LHCN-M2 (cell line): ENCODE measurements at places on chromosomes 6 and 20. TPM values are rescaled to one million over a fixed set of nuclear protein-coding genes. Genes with fewer than 3 reads are reported as not detected.

Gene TUBB2B
- 23.3 and 31.3 TPM in 2 replicates for total RNA-seq

Gene COL9A1
- not detected in 2 replicates for total RNA-seq

Gene DLK2
- 2.4 and 4.4 TPM in 2 replicates for total RNA-seq

Gene DZANK1
- 1.2 and 2.2 TPM in 2 replicates for total RNA-seq

- DNase-seq, result peak; percentile 1
Measured at GRCh38 chr6:69090132-69090531, 455.1 kb downstream of the ADGRB3 start.

DNA sequence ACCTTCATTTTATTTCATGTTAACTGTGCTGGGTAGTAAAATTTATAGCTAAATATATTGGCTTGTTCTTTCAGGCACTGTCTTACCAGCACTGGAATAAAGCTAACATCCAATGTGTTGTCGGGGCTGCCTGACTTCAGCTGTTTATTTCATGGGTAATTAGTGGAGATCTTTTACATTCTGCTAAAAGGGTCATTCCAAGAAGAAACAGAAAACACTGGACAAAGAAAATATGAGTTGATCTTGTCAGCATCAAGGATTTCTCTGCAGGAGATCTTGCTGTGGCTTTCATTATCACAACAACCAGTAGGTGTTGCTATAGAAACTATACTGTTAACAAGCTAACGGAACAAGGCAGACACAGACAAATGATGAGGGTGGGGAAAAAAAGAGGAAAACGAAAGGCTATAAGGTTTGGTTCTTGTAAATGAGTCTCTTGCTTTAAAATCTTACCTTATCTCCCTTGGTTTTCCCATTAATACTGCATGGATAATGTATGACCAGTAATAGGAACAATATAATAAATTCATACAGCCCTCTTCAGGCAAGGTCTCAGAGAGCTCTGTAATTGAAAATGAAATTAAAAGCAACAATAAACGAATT, 206.8 kb downstream of the SIM1 start:
- peak; percentile 81 for DNase-seq
